Adrenal gland (tissue), 19 donors: ENCODE measurements at places on chromosomes 6 and 20. TPM values are rescaled to one million over a fixed set of nuclear protein-coding genes. Genes with fewer than 3 reads are reported as not detected.
A peak's percentile ranks its signal among the peaks of the same experiment; 100 is the strongest.

DNA sequence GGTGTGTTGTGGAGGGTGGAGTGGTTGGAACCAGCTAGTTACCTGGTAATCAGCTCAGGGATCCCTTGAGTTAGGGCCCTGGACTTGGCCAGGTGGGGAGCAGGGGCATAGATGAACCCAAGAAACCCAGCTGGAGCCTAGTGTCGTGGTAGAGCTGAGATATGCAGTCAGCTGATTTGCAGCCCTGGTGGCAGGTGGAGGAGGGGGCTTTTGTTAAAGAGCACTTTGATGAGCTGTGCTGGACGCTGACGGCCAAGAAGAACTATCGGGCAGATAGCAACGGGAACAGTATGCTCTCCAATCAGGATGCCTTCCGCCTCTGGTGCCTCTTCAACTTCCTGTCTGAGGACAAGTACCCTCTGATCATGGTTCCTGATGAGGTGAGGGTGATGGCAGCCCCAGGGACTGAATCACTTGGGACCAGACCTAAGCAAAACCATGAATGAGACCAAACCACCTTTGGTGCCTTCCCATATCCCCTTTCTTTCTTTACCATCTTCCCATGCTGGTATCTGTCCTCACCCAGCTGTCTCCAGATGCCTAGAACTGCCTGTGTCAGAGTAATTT is 12.7 kb downstream of the DEF6 start:
- no peak for DNase-seq

- no peak for DNase-seq
Measured at GRCh38 chr6:17994019-17994418, 6.6 kb upstream of the KIF13A start.

- no peak for DNase-seq
Measured at GRCh38 chr6:128365520-128366160, 154.8 kb downstream of the PTPRK start.

DNA sequence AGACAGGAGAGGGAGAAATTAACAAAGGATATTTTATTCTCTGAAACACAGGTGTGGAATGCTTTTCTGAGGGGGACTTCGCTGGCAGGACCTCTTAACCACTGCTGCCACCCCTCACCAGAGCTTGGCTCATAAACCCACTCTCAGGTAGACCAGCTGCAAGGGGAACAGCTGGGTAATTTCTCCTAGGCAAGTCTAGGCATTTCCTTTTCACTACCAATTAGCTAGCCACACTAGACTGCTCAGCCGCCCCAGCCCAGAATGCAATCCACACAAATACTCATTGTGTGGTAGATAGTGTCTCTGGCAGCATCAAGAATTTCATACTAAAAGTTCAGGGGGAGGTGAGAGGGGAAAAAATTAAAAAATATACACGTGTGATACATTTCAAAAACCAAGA is 267.6 kb upstream of the ID4 start:
- no peak for DNase-seq

- no peak for DNase-seq
Measured at GRCh38 chr6:46484081-46484820, 7.0 kb downstream of the RCAN2 start.

GRCh38 chr20:42441196-42441863 is 748.4 kb downstream of the PTPRT start:
- DNase-seq: no peak

DNA sequence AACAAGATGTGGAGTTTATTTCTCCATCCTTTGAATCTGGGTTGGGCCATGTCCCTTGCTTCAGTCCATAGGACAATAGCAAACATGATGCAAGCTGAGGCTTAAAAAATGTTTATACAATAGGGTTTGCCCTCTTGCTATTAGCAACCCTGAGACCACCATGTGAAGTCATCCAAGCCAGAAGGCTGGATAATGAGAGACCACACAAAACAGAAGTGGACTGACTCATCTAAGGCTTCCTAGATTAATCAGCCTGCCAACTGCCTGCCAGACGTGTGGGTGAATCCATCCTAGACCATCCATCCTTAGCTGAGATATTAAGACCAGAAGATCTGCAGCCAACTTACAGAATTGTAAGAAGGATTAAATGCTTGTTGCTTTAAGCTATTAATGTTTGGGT is 38.1 kb upstream of the ISM1 start:
- DNase-seq: no peak

DNA sequence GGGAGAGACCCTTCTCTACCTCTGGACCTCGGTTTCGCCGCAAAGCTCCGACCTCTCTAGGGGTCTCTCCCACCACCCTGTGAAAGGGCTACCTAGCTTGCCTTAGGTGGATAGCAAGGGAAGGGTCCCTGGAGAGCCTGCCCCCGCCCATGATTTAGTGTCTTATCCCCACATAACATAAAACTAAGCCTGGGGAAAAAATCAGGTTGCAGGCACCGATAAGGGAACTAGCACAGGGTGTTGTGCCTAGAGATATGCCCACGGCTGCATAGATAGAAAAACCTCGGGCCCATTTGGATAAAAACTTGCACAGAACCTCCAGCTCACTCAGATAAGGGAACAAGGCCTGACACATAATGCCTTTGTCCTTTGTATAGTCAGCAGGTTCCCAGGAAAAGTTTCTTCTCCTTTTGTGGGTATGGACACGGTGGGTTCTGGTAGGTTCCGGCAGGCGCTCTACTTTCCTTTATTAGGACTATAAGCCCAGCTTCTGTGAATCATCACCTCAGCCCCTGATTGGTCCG is 846 bp downstream of the ZSCAN31 start:
- DNase-seq: peak; percentile 27

DNA sequence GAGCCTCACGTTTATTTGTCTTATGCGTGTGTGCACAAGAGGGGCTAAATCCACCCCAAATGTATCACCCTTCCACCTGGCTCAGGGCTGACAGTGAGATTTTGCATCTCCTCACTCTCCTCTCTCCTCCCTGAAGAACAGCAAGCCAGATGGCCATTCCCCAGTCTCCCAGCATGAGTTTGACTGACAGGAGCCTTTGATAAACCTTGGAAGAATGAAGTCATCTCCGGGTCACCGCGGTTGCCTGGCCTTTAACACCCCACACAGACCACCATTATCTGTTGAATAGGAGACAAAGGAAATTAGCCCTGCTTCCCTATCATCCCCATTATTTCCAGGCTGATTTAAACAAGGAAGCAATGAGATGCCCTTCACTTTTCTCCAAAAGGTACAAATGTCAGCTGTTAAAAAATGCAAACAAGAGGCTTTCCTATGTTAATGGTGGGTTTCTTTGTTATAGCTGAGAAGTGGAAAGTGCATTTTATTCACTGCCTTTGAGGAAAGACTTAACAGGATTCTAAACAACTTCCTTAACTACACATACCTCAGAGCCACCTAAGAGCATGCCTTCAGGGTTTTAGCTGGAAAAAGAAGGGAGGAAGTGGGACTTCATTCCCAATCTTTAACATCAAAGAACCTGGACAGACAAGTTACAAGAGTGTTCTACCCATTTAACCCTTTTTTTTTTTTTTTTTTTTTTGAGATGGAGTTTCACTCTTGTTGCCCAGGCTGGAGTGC is 524.8 kb upstream of the ID4 start:
- no peak for DNase-seq

GRCh38 chr6:44003345-44004061 is 123.7 kb downstream of the MRPL14 start:
- no peak for DNase-seq

- peak; percentile 73 for DNase-seq
Measured at GRCh38 chr20:1465470-1466210, 1.0 kb downstream of the NSFL1C start.

DNA sequence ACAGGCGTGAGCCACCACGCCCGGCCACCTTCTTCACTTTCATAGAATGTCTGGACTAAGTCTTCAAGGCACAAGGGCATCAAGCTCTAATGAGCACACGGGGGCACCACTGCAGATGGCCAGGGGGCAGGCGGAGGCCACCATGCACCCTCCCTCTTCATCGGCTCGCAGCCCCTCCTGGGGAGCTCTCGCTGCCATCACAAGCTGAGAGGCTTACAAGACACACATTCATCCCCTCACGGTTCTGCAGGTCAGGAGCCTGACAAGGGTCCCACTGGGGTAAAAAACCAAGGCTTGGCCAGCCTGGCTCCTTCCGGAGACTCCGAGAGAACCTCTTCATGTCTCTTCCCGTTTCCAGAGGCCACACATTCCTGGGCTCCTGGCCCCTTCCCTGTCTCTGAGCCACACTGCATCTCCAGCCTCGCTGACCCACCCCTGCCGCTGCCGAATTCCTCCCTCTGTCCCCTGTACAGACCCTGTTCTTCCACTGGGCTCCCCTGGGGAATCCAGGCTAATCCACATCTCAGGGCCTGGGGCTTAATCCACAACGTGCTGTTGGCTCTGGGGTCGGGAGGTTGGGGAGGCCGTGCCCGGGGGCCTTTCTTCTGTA is 19.8 kb downstream of the DLL1 start:
- DNase-seq: no peak

DNA sequence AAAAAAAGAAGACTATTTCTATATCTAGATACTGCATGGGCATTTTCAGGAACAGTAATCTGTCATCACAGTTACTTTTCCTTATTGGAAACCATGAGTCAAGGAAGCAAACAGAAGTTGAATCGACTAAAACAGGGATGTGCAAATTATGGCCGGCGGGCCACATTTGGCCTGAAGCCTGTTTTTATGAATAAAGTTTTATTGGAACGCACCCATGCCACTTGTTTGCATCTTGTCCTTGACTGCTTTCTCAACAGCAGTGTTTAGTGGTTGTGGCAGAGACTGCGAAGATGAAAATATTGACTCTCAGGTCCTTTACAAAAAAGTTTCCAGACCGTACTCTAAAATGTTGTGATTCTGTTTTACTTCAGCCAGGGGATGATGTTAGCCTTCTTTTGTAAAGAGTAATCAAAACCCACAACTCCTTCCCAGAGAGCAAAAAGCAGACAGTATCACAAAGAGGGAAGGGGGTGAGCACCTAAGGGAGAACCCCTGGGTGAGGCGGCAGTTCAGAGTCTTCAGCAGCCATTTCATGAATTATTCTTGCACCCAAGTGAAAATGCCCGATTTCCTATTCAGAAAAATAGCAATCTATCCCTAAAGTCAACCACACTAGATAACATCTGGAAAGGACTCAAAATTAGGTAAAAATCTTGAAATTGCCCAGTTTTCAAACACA is 190.4 kb downstream of the MYLK4 start:
- DNase-seq: no peak

GRCh38 chr6:131807644-131808459 is at the start of gene ENPP1:
Gene ENPP1 (plus strand): TSS chr6:131808020. CDS start chr6:131808036, 16 bp downstream.
- peak; percentile 74 for DNase-seq

GRCh38 chr6:160248538-160248937 is 10.1 kb downstream of the SLC22A2 start:
- peak; percentile 31 for DNase-seq

- no peak for DNase-seq
Measured at GRCh38 chr6:24006254-24006653, 119.8 kb upstream of the NRSN1 start.

GRCh38 chr6:11772109-11772825 is 6.3 kb downstream of the ADTRP start:
- DNase-seq: no peak

GRCh38 chr6:1622220-1622850 is 12.6 kb downstream of the FOXC1 start:
- no peak for DNase-seq

- peak; percentile 67 for DNase-seq
Measured at GRCh38 chr20:6651016-6651415, 116.5 kb upstream of the BMP2 start.

- no peak for DNase-seq
Measured at GRCh38 chr20:44056010-44056698, 130.8 kb downstream of the JPH2 start.

- no peak for DNase-seq
Measured at GRCh38 chr20:14889496-14890255, 552.3 kb upstream of the FLRT3 start.

GRCh38 chr6:32152769-32153563 is 975 bp upstream of the PPT2 start:
- DNase-seq: peak; percentile 51

GRCh38 chr6:32867554-32868256 is 13.7 kb downstream of the PSMB9 start:
- peak; percentile 36 for DNase-seq

- DNase-seq: peak; percentile 62
Measured at GRCh38 chr6:1641343-1641885, 31.7 kb downstream of the FOXC1 start.

DNA sequence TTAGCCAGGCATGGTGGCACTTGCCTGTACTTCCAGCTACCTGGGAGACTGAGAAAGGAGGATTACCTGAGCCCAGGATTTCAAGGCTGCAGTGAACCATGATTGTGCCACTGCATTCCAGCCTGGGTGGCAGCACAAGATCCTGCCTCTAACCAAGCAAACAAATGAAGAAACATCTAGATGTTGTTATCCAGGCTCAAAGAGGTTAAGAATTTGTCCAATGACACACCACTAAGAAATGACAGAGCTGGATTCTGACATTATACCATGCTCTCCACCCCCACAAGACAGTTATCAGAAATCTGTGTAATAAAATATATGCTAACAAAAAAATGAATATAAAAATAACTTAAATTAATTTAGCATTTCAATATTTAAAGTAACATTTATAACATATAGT is 925.5 kb upstream of the SLC35B3 start:
- no peak for DNase-seq

DNA sequence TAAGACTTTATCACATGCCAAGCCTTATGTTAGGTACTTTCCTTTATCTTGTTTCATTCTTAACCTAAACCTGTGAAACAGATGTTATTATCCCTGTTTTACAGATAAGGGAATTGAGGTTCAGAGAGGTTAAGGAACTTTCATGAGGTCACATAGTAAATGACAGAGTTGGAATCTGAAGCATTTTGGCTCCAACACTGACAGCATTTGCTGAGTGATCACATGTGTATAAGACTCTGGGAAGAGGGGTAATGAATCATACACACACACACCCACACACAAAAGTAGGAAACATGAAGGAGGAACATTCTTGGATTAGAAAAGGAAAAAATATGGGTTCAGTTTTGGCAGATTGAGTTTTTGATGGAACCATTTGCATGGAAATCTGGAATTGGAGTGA is 212.5 kb downstream of the GJA1 start:
- peak; percentile 9 for DNase-seq

DNA sequence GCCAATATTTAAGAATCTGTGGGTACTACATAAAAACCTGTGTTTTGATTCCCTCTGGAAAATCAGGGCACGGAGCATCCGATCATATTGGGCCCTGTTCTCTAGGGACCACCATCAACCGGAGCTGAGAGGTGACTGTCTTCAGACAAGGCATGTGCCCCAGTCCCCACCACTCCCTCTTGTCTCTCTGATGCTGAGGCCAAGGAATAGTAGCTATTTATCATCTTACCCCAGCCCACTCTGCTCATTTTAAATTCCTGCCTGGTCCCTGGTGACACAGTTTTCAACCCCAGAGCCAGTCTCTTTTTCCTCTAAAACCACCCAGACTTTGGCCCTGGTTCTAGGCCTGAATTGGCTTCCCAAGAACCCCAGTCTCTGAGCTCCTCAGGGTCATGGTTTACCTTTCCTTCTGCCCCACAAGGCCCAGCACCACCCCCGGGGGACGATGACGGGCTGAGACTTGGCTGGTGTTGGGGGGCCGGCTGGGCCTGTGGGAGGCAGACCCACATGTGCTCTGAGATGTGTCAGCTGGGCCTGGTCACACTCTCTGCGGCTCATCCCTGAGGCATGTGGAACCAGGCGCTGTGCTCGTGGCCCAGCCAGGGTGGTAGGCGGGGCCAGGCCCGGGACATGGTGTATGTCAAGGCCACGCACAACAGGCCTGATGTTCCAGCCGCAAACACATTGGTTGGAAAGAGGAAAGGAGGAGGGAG is 114.4 kb downstream of the CEBPB start:
- peak; percentile 98 for DNase-seq

KCNQ5 gene
- total RNA-seq: 0.44 TPM

OXT gene
- total RNA-seq: 1.1 TPM

CLDN20 gene
- not detected for total RNA-seq

RRAGD gene
- total RNA-seq: 40.4 TPM

HTR1E gene
- total RNA-seq: not detected

ATP9A gene
- 34.5 TPM for total RNA-seq

GLP1R gene
- total RNA-seq: 0.06 TPM

DOK5 gene
- total RNA-seq: 1.1 TPM

HLA-DQA1 gene
- 2.9 TPM for total RNA-seq
